NCI-H2081 (cell line): ENCODE measurements at places on chromosomes 2 and 18.

- no peak for DNase-seq
Observed at GRCh38 chr2:128237911-128238697, 80.6 kb downstream of the HS6ST1 start.

GRCh38 chr2:27828305-27828704, 56.8 kb downstream of the MRPL33 start:
- peak; percentile 41 for DNase-seq

- no peak for DNase-seq
Observed at GRCh38 chr18:45786941-45787340, 38.5 kb upstream of the SIGLEC15 start.

DNA sequence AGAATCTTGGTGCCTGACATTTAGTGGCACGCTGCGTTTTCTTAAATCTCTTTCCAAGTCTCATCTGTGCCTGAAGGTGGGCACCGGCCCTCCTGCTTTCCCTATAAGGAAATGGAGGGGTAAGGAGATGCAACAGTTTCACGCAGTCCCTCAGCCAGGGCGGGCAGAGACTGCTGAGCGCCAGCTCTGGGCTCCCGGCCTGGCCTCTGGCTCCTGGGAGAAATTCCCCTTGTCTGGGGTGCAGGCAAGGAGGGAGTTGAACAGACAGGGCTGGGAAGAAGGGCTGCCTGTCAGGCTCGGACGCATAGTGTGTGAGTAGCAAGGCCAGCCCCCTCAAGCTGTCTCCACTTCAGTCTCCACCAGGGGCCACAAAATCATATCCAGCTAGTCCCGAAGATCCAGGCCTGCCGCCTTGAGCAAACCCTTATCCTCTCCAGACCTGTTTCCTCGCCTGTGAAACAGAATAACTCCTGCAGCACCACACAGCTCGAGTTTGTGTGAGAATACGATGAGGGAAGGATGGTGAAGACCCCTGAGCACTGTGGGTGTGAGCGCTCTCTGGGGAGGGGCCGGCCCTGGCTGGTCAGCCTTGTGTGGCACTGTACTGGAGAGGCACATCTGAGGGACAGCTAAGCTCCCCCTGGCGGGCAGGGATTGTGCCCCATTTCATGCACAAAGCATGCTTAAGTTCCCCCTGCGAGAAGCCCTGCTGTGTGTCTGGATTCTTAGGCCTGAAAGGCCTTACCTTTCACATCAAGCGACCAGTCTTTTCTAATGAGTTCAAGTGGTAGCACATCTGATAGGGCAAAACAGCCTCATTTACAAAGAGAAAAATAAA, 33.8 kb downstream of the SDC1 start:
- no peak for DNase-seq

DNA sequence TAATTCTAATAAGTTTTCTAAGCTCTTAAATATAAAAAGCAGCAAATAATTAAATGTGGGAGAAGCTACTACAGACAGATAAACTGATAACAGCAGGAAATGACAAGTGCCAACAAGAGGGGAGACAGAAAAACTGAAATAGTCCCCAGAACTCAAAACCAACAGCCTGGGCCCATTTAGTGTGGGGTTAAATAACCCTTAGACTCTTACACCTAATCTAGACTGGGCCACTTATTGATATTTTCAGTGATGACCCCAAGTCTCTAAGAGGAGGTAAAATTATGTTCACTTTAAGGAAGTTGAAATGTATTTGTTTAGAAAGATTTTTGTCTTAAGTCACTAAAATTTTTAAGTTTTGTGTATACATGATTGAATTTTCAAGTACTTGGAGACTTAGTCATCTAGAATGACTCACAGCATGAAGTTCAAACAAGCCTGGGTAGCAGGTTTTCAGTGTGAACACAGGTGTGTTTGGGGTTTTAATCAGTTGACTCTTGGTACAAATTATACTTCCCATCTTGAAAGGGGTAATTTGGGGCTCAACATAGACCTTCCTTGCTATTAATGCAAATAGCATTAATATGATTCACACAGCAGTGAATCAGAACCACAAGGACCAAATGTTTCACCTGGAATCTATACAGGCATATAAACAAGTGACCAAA, 54.9 kb upstream of the MYO3B start:
- DNase-seq = no peak

- no peak for DNase-seq
Observed at GRCh38 chr2:191983186-191983585, 136.3 kb upstream of the CAVIN2 start.
